ENCODE measurements at places on chromosomes 5 and 9.

DNA sequence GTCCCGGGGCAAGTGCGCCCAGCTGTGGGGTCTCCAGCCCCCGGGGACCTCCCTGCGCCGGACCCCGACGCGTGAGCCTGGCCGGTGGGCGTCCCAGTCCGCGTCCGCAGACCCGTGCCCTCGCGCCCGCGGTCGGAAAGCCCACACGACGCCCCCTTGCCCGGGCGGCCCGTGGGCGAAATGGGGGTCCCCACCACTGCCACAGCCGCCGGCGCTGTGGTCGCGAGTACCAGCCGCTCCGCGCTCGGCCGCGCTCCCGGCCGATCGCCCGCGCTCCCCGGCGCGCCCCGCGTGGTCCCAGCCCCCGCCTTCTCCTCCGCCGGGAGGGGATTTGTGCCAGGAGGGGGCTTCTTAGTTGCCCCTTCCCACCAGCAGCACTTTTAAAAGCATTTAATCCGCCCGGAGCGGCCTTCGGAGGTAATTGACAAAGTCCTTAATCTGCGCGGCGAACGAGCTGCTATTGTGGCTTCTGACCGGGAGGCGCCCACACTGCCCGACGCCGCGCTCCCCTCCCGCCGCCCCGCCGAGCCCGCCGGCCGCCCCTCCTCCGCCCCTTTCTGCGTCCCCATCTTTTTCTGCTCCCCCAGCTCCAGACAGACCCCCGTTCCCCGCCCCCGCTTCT is 469 bp upstream of the FIBCD1 start:
- no peak for DNase-seq

DNA sequence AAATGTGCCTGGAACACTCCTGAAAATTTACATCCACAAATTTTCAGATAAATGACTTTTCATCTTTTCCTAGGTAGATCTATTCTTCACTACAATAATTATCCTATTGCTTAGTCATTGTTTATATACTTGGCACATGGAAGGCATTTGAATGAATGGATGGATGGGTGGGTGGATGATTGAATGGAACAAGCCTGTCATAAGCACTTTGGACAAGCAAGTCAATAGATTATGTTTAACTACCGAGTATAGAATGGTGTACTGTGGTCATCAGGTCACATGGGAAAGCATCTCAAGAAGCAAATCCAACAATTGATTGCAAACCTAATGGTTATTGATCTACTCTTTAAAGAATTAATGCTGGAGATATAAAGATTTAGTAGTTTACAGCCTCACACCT is 114.4 kb upstream of the DMRTA1 start:
- DNase-seq: no peak

- no peak for DNase-seq
Measured at GRCh38 chr9:136156209-136157120, 37.8 kb upstream of the TMEM250 start.

DNA sequence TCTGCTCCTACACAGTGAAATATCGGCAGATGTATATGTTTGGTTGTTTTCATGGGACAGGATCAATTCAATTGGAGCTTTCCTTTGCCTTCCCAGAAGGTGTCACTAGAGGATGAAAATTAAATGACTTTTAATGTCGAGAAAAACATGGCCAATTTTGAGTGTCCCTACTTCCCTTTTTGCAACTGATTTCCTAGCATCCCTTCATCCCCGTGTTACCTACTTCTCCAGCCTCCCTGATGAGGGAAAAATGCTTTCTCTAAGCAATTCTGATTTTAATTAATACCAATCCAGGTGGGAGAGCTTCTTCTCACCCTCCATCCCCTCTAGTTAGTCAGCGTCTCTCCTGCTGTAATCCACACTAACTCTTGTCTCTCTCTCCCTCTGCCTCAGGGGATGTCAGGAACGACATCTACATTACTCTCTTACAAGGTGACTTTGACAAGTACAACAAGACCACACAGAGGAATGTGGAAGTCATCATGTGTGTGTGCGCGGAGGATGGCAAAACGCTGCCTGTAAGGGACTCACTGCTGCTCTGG is 64.9 kb downstream of the DOCK2 start:
- no peak for DNase-seq

Data from GM12878 (cell line).